ENCODE measurements at places on chromosomes 3 and 15. TPM values are rescaled to one million over a fixed set of nuclear protein-coding genes. Genes with fewer than 3 reads are reported as not detected.

Gene SYNPR
- not detected for total RNA-seq

GRCh38 chr3:99713440-99713839, 75.0 kb downstream of the COL8A1 start:
- DNase-seq: no peak

GRCh38 chr3:53146319-53146891, 14.6 kb upstream of the PRKCD start:
- no peak for DNase-seq

- no peak for DNase-seq
Measured at GRCh38 chr3:117404730-117405129, 695.2 kb downstream of the TUSC7 start.

Gene ZNF385D
- not detected for total RNA-seq

Gene CNBP
- 305 TPM for total RNA-seq

Gene ROBO1
- 2.1 TPM for total RNA-seq

GRCh38 chr15:89230277-89230676, 8.9 kb upstream of the RLBP1 start:
- DNase-seq: no peak

Gene SAXO2
- 6.9 TPM for total RNA-seq

DNA sequence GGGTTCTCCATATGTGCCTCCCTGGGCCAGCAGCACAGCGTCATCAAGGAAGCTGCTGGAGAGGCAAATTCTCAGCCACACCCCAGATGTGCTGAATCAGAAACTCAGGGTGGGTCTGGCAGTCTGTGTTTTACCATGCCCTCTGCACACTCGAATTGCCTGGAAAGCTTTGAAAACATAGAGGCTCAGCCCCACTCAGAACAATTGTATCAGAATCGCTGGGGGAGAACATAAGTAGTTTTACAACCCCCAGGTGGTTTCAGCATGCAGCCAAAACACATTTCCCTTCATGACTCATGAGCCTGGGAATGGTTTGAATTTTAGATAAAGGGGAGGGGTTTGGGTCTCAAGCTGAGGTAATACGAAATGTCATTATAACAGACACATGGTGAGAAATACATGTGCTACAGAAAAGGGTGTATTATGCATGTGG, 9.6 kb downstream of the TGM4 start:
- no peak for DNase-seq
